ENCODE measurements at places on chromosomes 12 and 14.

DNA sequence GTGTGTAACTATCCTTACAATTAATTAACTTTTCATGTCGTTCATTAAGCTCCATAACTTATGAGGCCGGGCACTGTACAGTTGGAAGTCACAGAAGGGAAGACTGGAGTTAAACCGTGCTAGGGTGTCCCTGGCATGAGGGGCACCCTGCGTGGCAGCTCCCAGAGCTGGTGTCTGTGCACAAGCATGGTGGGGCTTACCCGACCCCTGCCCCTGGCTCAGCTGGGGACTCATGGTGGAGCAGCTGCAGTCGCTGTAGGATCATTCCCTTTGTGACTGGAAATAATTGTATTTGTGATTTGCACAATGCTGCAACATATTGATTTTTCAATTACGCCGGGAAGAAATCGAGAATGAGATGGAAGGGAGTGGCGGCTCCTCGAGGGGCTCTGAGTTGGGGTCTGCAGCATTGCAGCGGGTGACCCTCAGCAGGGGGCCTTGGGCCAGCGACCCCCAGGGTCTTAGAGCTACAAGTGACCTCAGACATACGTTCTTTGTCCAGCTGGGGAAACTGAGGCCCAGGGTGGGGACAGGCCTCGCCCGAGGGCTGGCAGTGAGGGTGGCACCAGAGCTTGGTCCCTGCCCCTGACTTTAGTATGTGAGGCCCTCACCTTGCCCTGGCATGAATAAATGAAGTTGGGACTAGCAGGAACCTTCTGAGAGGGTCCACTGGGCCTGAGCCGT, 125.4 kb downstream of the KIF26A start:
- no peak for DNase-seq

DNA sequence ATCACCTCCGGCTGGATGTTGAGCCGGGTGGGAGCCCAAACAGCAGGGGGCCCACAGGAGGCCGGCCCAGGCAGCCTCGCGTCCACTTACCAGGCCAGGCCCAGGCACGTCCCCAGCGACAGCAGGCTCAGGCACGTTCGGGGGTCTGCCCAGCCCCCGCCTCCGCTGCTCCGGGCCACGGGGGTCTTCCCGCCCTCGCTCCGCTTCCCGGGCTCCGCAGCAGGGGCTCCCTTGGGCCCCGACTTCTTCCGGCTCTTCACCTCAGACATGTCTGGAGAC, 216 bp downstream of the IKBIP start:
- DNase-seq = no peak

DNA sequence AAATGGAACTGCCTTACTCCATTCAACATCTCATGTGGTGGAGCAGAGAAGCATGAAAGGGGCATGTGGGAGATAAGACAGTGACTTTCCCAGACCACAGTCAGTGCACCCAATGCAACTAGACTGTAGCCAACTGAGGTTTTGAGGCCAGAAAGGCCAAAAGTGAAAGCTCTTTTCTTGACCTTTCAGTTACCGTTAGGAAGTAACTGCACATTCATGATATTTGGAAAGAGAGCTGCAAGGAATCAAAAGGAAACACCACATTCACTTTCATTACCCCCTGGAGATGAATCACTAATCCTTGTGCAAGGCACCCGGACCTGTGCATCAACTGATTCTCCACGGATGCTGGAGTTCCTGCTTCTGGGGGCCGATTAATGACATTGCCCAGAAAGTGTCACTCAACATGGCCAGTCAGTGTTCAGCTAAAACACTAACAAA, 72.9 kb upstream of the ELK3 start:
- DNase-seq = no peak

- no peak for DNase-seq
These were observed 23.6 kb upstream of the NPFF start for GRCh38 chr12:53530920-53531319.

GRCh38 chr14:89618330-89618708, 201.3 kb upstream of the FOXN3 start:
- no peak for DNase-seq

DNA sequence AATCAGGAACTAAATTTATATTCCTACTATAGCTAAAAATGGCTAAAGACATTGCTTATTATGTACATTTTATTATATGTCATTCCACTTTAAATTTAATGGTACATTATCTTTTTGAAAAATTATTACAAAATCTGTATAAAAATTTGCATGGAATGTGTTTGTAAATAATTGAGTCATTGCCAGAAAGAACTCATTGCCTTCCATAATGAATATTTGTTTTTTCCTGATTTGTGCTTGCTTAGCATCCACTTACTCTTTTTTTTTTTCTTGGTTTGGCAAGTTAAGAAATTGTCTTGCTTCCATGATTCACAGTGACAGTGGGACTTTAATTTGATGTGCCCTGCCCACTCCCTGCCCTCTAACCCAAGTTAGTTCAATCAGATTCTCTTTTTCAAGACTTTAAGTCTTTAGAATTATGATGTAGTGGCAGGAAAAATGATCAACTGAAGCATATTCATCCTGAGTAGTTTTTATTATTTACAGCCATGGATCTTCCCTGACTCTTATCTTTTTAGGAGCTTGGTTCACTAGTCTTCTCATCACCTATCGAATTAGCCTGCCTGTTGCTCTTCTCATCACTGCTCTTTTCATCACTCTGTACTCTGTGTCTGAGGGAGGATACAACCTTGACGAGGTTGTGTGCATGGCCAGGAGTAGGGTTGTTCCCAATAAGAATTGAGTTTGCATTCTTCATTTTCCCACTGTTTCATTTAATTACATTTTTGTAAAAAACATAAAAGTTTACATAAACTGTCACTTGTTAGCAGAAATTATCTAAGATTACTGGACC, 442.0 kb downstream of the BTG1 start:
- no peak for DNase-seq

DNA sequence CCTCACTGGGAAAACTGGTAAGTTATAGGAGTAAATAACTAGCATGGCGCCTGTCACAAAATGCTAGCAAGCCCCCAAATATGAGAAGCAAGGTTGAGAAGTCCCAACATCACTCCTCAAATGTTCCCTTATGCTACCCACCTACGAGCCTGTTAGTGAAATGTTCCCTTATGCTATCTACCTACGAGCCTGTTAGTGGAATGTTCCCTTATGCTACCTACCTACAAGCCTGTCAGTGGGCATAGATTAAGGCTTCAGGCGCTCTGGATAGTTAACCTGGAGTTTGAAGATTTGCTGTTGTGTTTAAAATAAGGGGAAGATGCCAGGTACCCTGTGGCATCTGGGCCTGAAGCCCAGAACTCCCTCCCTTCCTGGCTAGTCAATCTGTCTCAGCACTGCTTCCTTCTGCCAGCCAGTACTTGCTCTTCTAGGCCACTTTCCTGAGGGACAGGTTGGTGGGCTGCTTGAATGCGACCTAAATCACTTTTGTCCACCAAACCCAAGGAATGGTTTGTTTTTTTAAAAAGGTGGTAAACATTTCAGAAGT, 67.1 kb upstream of the SINHCAF start:
- DNase-seq = no peak

DNA sequence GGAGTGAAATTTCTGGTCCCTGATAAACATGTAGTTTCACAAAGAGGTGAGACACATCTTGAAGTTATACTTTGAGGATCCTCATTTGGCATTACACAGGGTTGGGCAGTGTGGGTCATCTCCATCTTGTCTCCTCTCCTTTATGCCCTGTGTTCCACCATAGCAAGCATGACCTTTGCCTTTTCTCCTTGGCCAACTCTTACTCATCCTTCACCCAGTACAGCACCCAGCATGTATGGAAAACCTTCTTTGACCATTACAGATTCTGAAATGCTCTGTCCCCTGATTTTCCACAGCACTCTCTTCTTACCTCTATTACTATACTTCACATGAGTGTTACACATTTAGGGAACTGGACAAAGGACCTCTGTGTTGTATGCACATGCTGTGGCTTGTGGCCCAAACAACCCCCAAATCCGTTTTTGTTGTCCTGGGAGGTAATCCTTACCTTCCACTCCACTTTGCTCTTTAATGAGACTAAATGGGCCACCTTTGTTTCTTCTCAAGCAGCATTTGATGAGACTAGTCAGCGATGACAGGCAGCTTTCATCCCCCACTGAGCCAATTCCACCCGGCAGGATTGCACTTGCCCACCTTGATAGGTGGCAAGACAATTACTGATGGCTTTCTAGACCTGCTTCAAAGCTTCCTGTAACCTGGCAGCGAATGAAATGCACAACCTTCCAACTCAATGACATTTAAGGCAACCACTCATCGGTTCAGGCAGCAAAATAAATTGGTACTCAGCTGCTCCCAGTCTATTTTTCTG, 163.5 kb downstream of the MON2 start:
- no peak for DNase-seq

Measured in hypothalamus (tissue), 51 donors.